ENCODE measurements at places on chromosomes 7 and 10. TPM values are rescaled to one million over a fixed set of nuclear protein-coding genes. Genes with fewer than 3 reads are reported as not detected.

Gene PARD3
- 0.93 TPM for total RNA-seq

Gene MYO1G
- 429 TPM for total RNA-seq

Gene CFAP43
- total RNA-seq, result 0.19 TPM

Gene OR2A12
- total RNA-seq, result not detected

Gene TDRD1
- 0.90 TPM for total RNA-seq

Gene TRIM74
- 1.1 TPM for total RNA-seq

Gene GRID2IP
- total RNA-seq, result 0.19 TPM

Gene GPR85
- not detected for total RNA-seq

Gene MICALL2
- 6.0 TPM for total RNA-seq

Gene TMEM178B
- total RNA-seq, result 0.58 TPM

Gene TMEM139
- total RNA-seq, result 0.29 TPM

Gene C10orf67
- 0.31 TPM for total RNA-seq

GRCh38 chr7:7239346-7239745 lies 57.0 kb downstream of the C1GALT1 start:
- DNase-seq, result no peak

DNA sequence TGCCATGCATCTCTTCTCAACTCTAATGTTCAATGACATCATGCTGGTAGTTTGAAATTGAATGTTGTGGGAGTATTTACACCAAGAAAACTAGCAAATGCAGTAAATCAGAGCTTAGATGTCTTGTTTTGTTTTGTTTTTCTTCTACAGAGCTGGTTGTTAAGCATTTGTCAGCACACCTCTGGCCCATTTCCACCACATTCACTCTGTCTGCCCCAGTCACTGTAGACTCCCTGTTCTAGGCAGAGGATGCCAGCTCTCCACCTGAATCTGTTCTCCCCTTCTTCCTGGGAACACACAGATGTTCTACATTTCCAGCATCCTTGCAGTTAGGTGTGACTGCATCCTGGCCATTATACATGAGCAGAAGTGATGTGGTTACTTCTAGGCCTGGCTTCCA lies 4.1 kb upstream of the ARHGAP22 start:
- DNase-seq, result no peak

DNA sequence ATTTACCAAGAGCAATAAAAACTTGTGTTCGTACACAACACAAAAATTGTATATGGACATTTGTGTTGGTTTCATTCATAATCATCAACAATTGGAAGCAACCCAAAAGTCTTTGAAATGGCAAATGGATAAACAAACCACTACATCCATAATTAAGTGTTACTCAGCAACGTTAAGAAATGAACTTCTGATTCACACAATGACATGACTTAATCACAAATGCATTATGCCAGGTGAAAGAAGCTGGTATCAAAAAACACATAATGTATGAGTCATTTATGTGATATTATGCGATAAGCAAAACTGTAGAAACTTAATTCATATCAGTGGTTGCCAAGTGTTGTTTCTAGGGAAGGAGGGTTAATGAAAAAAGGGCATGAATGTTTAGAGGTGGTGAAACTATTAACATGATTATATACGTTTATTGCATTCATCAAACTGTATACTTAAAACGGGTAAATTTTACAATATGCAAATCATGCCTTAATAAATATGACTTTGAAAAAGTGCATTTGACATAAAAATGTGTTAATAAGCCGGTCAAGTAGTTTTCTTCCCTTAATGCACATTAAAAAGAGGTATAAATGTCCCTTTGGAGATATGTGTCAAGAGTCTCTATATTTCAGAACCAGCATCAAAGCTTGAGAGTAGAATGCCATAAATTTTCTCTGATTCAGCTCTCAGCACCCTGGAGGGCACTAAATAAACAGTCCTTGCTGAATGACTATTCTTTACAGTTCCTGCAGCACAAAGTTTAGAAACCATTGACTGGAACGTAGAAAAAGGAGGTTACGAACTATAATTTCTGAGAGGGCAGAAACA lies 84.8 kb upstream of the GRM3 start:
- no peak for DNase-seq

DNA sequence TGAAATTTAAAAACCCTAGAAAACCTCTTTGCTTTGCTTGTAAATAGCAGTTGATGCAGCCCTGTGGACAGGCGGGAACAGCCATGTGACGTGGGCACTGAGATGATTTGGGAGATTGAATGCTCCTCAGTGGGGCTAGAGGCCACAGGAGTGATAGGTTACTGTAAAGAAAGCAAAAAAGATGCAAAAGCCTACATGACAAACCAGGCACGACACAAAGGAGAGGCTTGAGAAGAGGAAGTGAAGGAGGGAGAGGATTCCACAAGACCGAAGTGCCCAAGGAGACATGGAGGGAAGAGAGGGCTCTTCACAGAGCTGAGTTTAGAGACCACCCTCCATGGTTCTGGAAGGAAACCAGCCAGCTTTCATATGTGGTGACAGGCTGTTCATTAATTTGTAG lies 25.7 kb downstream of the IKZF1 start:
- peak; percentile 10 for DNase-seq

GRCh38 chr7:95865716-95866371 lies 93.5 kb downstream of the DYNC1I1 start:
- DNase-seq, result no peak

DNA sequence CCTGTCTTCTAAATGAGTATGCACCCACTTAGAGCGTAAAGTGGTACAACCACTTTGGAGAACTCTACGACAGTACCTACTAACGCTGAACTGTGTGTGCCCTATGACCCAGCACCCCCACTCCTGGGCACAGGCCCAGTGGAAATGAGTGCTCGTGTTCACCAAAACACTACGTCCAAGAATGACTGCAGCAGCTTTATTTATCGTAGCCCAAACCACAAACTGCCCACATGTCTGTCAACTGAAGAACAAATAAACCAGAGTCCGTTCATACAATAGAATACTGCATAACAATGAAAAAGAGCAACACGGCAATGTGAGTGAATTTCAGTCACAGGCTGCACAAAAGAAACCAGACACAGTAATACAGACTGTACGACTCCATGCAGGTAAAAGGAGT lies 35.4 kb downstream of the TLL2 start:
- DNase-seq, result no peak

GRCh38 chr10:132570771-132571649 lies 33.4 kb downstream of the INPP5A start:
- DNase-seq, result no peak

GRCh38 chr7:55104712-55105433 lies 86.1 kb downstream of the EGFR start:
- DNase-seq, result no peak

DNA sequence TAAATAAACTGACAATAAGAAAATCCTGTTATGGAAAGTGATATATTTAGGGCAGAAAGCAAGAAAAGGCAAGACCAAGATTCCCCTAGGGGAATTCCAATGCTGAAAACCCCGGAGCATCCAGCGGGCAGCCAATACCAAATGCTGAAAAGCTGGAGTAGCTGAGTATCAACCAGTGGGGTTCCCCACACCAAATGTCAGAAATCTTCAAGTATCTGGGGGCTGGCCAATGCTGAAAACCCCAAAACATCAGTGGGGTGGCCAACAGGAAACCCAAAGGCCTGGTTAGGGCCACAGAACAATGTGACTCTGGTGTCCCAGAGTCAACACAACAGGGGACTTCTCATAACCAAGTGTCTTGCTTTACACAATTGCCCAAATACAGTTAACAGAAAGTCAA lies 271.8 kb upstream of the CACNA2D1 start:
- DNase-seq, result no peak

GRCh38 chr7:55066524-55066923 lies 47.7 kb downstream of the EGFR start:
- no peak for DNase-seq

DNA sequence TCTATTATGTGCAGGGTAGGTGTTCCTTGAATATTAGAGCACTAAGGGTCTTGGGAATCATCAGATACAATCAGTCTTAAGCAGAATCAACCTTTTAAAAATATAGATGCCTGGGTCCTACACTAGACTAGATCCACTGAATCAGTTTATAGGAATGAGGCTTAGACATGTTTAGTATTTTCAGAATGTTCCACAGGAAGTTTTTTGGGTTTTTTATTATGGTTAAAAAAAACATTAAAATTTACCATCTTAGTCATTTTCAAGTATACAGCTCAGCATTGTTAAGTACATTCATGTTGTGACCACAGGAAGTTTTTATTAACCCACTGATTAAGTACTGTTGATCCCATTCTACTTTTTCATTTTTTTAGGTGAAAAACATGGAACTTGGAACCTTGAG lies 135.7 kb downstream of the LCOR start:
- DNase-seq, result no peak

DNA sequence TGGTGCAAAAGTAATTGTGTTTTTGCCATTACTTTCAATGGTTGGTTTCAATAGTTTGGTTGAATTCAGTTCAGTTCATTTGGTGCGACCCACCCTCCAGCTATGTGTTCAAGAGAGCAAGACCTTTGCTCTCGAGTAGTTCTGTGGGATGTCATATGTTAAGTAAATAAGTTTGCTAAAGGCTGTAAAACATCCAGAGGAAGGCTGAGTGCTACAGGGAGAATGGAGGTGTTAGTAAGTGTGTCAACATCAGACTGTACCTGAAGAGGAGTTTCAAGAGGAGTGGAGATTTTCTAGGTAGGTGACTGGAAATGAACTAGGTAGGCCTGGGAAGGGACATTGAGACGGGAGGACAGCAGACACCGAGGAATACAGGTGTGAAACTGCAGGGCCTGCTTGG lies 147.7 kb downstream of the SH2D4B start:
- DNase-seq, result no peak

GRCh38 chr7:13886356-13886755 lies 103.1 kb downstream of the ETV1 start:
- no peak for DNase-seq

- no peak for DNase-seq
These were observed 75.3 kb upstream of the NKX6-2 start for GRCh38 chr10:132861116-132861691.

- DNase-seq, result peak; percentile 38
These were observed 142.8 kb downstream of the LSM5 start for GRCh38 chr7:32347244-32347828.

GRCh38 chr10:43372765-43373361 lies 1.4 kb downstream of the FXYD4 start:
- no peak for DNase-seq

GRCh38 chr7:157980774-157981173 lies 606.8 kb downstream of the PTPRN2 start:
- DNase-seq, result no peak

DNA sequence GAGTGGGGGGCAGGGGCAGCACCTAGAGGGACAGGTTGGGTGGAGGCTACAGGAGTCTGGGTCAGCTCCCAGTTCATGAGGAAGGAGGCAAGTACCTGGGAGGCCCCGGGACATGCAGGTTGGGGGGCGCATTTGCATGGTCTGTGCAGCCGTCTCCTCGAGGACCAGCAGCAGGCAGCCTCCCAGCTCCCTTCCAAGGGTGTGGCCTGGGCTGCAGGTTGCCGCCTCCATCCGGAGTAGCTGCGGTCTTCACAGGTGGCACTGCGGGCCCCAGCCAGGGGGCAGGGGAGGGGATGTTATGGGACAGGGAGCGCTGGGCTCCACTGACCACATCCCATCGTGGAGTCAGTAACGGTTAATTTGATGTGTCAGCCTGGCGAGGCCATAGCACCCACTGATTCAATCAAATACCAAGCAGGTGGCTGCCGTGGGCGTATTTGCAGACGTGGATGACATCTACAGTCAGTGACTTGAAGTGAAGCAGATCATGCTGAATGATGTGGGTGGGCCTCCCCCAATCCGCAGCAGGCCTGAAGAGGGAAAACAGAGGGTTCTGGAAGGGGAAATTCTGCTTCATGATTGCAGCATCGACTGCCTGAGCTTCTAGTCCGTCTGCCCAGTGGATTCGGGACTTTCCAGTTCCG lies 81.6 kb downstream of the PRKAG2 start:
- peak; percentile 95 for DNase-seq

- DNase-seq, result no peak
These were observed 417 bp upstream of the HIF1AN start for GRCh38 chr10:100535338-100535714.

GRCh38 chr10:124403548-124403947 lies 15.2 kb downstream of the OAT start:
- DNase-seq, result peak; percentile 25

- no peak for DNase-seq
These were observed 10.2 kb upstream of the PPP1R3C start for GRCh38 chr10:91642831-91643692.

- no peak for DNase-seq
These were observed 18.6 kb downstream of the PDE6C start for GRCh38 chr10:93630625-93631557.

- no peak for DNase-seq
These were observed 40.0 kb upstream of the DGKI start for GRCh38 chr7:137886746-137887145.

- DNase-seq, result no peak
These were observed 111.0 kb upstream of the KMT2E start for GRCh38 chr7:104903044-104903443.

GRCh38 chr10:34135515-34135914 lies 679.6 kb downstream of the PARD3 start:
- no peak for DNase-seq

DNA sequence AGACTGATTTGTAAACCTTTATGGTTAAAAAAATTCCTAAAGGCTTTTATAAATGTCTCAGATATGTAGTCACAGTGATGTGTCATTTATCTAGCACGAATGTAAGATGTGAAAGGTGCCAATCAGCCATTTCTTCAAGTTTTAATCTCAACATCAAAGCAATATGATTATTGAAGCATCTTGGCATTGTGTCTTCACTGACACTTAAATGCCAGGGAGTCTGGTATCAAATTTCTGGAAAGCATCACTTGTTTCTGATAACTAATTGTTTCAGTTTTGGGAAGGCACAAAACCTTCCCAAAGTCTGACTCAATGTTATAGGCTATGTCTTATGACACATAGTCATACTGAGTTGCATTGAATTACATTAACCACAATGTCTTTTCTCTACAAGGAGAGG lies 492.0 kb upstream of the CNTNAP2 start:
- DNase-seq, result no peak

- DNase-seq, result no peak
These were observed 64.7 kb upstream of the ITGB1 start for GRCh38 chr10:33022691-33023090.

GRCh38 chr10:75612904-75613684 lies 181.7 kb downstream of the LRMDA start:
- DNase-seq, result no peak

- DNase-seq, result no peak
These were observed 58.9 kb downstream of the XRCC2 start for GRCh38 chr7:152617056-152617455.

DNA sequence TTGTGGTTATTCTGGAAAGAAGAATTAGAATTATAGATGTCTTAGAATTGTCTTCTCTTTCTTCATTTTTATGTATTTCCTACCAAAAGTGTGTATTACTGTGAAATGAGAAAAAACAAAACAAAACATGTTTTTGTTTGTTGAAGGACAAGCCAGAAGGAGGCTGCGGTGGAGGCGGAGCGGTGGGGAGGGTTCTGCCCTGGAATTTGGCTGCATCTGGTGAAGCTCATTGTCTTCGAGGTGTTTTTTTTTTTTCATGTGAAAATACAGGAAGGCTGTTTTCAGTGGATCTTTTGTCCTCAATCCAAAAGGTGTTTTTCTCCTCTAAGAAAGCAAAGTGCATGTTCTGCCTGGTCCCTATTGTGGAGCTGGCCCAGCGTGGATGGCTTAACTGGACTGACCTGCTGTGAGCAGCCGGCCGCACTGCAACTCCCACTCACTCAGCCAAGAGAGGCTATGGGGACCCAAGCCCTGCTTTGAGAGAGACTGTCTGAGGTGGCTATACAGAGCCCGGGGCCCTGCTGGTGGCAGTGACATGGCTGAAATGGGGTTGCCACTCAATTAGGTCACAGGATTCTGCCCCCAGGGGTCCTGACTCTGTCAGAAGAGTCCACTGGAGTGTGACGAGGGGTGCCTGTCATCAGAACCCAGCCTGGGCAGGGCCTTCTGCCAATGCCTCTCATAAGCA lies 184.9 kb upstream of the MKI67 start:
- DNase-seq, result no peak

Data from activated CD4-positive, alpha-beta memory T cell treated with anti-CD3 and anti-CD28 coated beads for 36 hours (primary cell).